Activated CD8-positive, alpha-beta memory T cell treated with anti-CD3 and anti-CD28 coated beads, Interleukin-2, amount 50 U/mL, for 4 hours (primary cell): ENCODE measurements at places on chromosomes 2 and 18.
A peak's percentile ranks its signal among the peaks of the same experiment; 100 is the strongest.

- no peak for DNase-seq
Measured at GRCh38 chr2:105849431-105850179, 104.9 kb downstream of the NCK2 start.

DNA sequence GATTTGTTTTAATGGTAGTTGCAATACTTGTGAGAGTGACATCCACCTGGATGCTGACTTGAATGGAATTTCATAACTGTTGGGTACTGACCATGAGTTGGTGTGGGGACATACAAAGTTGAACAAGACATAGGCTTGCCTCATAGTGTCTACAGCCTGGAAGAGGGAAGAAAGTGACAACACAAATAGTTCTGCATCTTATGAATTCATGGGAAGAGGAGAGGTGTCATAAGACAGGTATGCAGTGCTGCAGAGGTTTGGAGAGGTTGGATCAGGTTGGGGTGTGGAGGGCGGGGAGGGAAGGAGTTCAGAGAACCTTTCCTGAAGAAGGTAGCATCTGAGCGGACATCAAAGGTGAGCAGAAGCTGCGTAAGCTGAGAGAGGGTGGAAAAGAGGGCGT is 44.0 kb downstream of the HRH4 start:
- no peak for DNase-seq

- DNase-seq, result no peak
Measured at GRCh38 chr2:112164876-112165275, 26.7 kb downstream of the FBLN7 start.

- DNase-seq, result peak; percentile 47
Measured at GRCh38 chr2:46239847-46240181, 57.4 kb upstream of the EPAS1 start.

GRCh38 chr2:40432921-40433483 is 18.9 kb downstream of the SLC8A1 start:
- no peak for DNase-seq

- DNase-seq, result no peak
Measured at GRCh38 chr2:138237667-138238384, 263.7 kb upstream of the SPOPL start.

DNA sequence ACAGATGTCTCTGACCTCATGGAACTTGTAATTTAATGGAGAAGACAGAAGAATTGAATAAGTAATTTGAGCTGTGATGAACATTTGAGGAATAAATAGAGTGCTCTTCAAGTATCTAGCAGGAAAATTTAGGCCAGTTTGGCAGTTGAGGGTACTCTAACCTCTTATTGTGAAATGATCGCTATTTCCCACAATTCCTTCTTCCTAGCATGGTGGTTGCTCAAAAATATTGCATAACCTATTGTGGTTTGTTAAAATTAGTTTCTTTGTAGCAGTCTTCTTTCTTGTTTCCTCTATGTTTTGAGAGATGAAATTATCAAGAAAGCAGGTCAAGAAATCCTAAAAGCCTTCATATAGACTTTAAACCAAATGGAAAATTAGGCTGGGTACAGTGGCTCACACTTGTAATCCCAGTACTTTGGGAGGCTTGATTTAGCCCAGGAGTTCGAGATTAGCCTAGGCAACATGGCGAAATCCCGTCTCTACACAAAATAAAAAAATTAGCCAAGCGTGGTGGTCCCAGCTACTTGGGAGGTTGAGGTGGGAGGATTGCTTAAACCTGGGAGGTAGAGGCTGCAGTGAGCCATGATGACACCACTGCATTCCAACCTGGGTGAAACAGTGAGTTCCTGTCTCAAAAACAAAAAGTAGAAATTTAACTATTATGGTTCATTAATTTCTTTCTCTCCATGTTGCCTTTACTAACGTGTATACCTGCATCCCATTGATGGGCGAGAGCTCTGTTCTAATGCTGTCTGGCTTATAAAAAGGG is 58.7 kb downstream of the RBKS start:
- no peak for DNase-seq

DNA sequence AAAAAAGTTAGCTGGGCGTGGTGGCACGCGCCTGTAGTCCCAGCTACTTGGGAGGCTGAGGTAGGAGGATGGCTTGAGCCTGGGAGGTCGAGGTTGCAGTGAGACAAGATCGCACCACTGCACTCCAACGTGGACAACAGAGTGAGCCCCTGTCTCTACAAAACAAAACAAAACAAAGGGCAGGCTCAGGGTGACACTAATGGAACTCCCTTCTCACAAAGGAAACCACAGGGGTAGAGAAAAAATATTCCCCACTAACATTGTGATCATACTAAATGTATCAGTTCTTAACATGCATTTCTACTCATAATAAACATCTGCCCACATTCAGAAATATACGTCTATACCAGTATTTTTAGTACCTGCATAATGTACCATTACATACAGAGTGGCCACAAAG is 21.1 kb downstream of the STAM2 start:
- no peak for DNase-seq

- DNase-seq, result no peak
Measured at GRCh38 chr2:17517481-17518211, 594 bp downstream of the RAD51AP2 start.

- DNase-seq, result no peak
Measured at GRCh38 chr2:131035826-131036231, 57.4 kb downstream of the FAM168B start.

GRCh38 chr2:28094739-28095138 is 204.2 kb downstream of the BABAM2 start:
- DNase-seq, result no peak

DNA sequence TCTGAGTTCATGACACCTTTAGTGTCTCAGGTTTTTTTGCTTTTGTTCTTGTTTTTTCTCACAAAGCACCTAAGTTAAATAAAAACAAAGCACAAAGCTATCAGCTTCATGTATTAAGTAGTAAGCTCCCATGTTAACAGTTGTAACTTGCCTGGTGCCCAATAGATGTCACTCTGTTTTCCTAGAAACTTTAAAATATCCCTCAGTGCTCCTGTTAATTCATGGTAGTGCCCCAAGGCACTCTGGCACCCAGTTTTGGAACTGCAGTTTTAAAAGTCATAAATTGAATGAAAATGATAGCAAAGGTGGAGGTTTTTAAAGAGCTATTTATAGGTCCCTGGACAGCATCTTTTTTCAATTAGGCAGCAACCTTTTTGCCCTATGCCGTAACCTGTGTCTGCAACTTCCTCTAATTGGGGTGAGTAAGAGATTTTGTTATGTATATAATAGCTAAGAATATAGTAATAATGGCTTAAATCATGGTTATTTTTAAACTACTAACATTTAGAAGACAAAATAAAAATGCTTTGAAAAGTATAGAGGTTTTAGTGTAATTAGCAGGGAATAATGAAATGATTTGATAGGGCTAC is 555.0 kb upstream of the TMEFF2 start:
- DNase-seq, result no peak

GRCh38 chr18:49562481-49563129 is 748 bp downstream of the LIPG start:
- DNase-seq, result no peak

DNA sequence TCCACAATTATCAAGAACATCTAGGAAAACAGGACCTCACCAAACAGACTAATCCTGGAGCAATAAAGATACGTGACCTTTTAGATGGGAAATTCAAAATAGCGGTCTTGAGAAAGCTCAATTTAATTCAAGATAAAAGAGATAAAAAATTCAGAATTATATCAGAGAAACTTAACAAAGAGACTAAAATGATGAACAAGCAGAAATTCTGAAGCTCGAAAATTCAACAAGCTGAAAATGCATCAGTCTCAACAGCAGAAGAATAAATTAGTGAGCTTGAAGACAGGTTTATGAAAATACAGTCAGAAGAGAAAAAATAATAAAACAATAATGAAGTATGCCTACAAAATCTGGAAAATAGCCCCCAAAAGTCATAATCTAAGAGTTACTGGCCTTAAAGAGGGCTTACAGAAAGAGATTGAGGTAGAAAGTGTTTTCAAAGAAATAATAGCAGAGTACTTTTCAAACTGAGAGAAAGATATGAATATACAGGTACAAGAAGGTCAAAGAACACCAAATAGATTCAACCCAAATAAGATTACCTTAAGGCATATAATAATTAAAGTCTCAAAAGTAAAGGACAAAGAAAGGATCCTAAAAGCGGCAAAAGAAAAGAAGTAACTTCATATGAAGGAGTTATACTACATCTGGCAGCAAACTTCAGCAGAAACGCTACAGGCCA is 13.2 kb downstream of the ORC4 start:
- no peak for DNase-seq

- DNase-seq, result no peak
Measured at GRCh38 chr18:79093986-79094385, 24.8 kb downstream of the ATP9B start.

GRCh38 chr2:172241222-172241621 is 138.5 kb upstream of the DLX2 start:
- no peak for DNase-seq

GRCh38 chr2:197378494-197379307 is 56.1 kb downstream of the SF3B1 start:
- peak; percentile 61 for DNase-seq

DNA sequence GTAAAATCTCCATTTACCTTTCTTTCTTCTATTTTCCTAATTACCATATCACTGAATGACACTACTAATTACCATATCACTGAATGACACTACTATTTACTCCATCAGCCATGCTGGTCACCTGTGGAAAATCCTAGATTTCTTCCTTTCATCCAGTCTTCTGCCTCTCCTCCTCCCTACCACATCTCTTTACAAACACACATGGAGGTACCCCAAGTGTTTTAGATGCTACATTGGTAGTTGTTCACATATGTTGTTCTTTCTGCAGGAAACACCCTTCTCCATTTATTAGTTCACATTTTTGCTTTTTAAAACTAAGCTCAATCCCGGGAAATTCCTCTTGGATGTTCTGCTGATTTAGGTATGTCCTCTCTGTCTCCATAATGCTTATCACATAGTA is 134.0 kb downstream of the IKZF2 start:
- DNase-seq, result no peak

- DNase-seq, result no peak
Measured at GRCh38 chr2:216195565-216196029, 86.4 kb downstream of the XRCC5 start.

DNA sequence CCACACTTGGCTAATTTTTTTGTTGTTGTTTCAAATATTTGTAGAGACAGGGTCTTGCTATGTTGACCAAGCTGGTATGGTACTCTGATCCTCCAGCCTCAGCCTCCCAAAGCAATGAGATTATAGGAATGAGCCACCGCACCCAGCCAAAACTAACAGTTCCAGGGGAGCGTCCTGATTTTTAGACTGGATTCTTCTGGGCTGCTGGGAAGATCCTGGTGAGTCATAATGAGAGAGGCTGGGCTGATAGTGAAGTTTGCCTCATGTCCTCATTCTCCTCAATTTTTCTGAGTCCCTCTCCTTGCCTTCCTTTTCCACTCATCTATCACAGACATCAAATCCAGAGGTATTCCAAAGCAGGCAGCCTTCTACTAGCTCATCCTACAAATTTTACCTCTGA is 81.3 kb downstream of the VSNL1 start:
- no peak for DNase-seq

DNA sequence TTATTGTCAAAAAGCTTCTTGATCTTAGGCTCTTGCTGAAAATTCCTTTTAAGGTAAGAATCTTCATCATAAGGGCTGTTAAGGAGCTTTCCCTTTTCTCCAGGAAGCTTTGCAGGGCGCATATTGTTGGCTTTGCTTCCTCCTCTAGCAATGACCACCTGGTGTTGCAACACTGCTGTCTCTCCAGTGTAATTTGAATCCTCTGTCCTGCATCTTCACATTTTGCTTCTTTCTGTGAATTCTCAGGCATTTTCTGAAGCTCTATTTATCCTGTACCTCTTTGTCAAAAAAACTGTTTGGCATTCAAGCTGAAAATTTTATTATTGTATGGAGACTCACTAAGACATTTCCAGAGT is 533.1 kb upstream of the CHAC2 start:
- no peak for DNase-seq

DNA sequence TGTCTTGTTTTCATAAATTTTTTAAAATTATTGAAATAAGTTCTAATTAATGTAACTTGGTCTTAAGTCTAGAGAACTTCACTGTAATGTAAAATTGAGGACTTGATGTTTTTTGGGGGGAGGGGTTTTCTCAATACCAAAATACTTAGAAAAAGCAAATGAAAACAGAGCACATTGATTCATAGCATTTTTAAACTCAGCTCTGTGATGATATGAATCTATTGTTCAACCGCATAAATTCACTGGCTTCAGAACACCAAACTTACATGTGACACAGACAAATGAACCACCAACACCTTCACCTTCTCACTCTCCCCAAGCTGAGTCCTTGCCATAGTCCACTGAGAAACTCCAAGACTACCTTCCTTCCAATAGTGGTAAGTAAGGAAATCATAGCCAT is 108.2 kb downstream of the ZNF521 start:
- no peak for DNase-seq

DNA sequence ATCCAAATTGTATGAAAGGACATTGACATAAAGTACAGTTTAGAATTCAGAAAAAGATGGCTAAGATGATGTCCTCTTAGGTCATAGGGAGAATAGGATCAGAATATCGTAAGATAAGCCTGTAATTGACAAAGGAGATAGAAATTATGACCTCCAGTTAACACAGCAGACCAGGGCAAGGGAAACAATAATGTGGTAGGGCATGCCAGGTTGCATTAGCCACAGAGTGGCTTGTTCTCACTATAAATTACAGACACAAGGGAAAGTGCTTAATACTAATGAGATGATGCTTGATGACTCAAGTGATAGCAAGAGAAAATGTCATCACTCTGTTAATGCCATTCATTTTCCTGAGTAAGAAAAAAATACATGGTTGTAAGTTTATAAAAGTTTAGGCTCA is 48.9 kb upstream of the LRP1B start:
- DNase-seq, result no peak

- no peak for DNase-seq
Measured at GRCh38 chr18:48699761-48700160, 160.9 kb downstream of the CTIF start.

DNA sequence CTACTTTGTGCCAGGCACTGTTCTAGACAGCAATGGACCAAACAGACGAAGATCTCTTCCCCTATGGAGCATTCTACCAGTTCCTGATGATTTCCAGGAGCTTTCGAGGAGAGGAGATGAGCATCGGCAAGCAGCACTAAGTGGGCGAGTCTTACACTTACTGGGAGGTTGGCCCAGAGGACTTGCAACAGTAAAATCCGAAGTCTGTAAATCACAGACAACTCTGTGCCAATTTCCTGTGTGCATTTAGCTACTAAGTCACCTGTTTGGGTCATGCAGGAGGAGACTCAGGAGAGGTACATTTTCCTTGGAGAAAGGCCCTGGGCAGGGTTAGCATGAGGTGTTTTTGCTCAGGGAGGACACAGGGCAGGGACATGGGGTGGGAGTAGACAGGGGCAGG is 58.9 kb downstream of the TRPM8 start:
- DNase-seq, result no peak

GRCh38 chr2:34547900-34548299 is 948.8 kb upstream of the FAM98A start:
- no peak for DNase-seq

- no peak for DNase-seq
Measured at GRCh38 chr2:69147841-69148533, 135.0 kb downstream of the ANTXR1 start.

DNA sequence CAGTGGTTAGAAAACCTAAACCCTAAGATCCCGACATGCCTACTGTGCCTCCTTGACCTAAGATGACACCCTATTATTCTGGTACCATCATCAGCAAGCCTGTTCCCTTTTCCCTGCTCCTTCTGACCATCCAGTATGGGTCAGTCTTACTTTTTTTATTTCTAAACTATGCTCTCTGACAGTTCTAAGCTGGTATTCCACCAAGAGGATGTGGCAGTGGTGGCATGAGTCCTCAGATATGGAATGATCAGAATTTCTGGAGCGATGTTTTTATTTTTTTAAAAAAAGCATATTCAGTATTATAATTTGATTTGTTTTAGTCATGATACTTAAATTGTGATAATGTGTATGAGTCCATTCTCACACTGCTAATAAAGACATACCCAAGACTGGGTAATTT is 145.9 kb upstream of the LHCGR start:
- no peak for DNase-seq
